ENCODE measurements at places on chromosomes 12 and 14.

GRCh38 chr14:50830044-50830931 is 674 bp downstream of the NIN start:
- DNase-seq: peak; percentile 56

DNA sequence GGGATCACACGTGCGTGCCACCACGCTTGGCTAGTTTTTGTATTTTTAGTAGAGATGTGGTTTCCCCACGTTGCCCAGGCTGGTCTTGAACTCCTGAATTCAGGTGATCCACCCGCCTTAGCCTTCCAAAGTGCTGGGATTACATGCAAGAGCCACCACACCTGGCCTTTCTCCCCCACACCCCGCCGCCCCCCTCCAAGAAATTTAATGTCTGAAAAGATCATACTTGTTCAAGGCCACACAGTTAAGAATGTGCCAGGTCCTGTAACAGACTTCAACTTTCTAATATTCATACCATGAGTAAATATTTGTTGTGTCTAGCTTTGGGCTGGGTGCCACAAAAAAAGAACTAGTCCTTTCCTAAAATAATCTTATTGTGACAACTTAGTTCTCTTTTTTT is 9.1 kb downstream of the GATC start:
- DNase-seq: no peak

GRCh38 chr12:47746523-47746922 is 12.2 kb downstream of the RAPGEF3 start:
- no peak for DNase-seq

- peak; percentile 79 for DNase-seq
Observed at GRCh38 chr12:27524839-27525753, 1.1 kb downstream of the PPFIBP1 start.

- DNase-seq: no peak
Observed at GRCh38 chr12:32178341-32179010, 71.8 kb downstream of the BICD1 start.

DNA sequence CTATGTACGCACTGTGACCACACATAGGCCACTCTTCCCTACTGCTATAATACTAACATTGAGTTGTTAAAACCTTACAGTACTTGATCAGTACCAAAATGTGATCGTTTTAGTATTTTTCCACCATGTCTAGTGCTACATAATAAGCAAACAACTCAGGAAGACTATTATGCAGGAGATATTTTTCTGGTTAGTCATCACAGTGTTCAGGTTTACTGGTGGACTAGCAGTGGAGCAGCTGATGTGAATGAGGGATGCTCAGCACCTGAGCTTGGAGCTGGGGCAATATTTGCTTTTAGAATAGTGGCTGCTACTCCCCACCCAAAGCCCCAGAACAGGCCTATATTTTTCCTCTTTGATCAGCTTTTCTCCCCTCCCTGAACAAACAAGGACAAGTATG is 513.1 kb downstream of the KCNH5 start:
- peak; percentile 8 for DNase-seq
